Activated CD4-positive, alpha-beta T cell treated with anti-CD3 and anti-CD28 coated beads, Interleukin-2, amount 50 U/mL, for 1 hour (primary cell): ENCODE measurements at places on chromosomes 7 and 10.

DNA sequence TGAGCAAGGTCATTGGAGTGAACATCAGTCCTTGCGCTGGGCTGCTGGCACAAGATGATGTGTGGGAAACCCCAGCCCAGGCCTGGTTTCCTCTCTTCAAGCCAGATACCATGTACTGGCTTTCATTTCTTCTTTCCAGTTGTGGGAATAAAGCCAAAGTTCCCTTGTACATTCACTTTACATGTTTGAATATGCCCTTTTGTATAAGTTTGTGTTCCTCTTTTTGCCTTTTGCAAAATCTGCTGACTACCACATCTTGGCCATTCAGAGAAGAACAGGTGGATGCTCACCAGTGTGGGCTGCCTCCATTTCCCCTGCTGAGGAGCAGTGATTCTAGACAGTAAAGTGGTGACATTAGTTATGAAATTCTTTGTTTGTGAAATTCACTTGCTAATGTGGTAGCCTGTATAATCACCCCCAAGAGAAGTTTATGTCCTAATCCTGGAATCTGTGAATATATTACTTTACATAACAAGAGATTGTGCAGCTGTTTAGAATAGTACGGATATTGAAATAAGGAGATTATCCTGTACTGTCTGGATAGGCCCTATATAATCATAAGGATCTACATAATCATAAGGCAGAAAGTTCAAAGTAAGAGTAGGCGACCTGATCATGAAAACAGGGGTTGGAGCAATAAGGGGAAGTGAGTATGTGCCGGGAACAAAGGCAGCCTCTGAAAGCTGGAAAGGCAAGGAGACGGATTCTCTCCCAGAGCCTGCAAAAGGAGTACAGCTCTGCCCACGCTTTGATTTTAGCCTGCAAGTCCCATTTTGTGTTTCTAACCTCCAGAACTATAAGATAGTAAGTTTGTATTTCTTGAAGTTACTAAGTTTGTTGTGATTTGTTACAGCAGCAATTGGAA is 18.8 kb upstream of the AOAH start:
- DNase-seq, result no peak

GRCh38 chr10:12337453-12338372 is 11.6 kb upstream of the CAMK1D start:
- DNase-seq, result no peak

DNA sequence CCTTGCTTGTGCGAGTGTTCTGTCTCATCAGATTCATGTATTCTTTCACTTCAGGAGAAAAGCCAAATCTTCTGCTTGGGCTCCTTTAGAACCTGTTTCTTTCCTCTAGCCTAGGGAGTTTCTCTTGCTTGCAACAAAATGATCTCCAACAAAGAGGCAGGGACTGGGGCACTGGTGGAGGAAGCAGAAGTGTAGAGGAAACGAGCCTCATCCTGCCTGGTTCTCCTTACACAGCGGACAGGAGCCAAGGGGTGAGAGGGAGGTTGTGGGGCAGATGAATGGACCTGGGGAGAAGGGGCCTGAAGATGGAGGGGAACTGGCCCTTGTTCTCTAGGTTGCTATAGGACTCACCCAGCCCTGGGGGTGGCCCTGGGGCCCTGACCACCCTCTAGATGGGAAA is 141.1 kb downstream of the PKD1L1 start:
- no peak for DNase-seq

GRCh38 chr7:157139111-157139809 is 534 bp downstream of the UBE3C start:
- peak; percentile 55 for DNase-seq

- no peak for DNase-seq
These were observed 33.3 kb upstream of the TM9SF3 start for GRCh38 chr10:96619796-96620773.

- no peak for DNase-seq
These were observed 17.2 kb upstream of the FGFR2 start for GRCh38 chr10:121615435-121615793.

- no peak for DNase-seq
These were observed 18.4 kb upstream of the BET1 start for GRCh38 chr7:94022550-94022949.

DNA sequence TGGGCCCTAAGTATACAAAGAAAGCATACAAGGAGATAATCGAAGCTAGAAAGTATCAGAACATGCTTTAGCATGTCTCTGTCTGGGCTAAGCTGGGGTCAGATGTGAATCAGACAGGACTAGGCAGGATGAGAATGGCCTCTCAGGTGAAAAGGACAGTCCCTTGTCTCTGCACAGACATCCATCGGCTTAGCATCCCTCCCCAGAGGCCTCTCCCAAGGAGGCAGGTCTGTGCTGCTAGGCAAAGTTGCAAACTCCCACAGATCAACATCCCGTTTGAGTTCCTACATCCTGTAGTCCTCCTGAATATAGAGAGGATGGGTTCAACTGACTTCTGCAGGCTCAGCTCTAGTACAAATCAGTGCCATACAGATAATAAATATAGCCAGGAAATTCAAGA is 24.5 kb downstream of the CHST15 start:
- DNase-seq, result no peak

GRCh38 chr10:79056361-79056735 is 12.4 kb upstream of the ZMIZ1 start:
- DNase-seq, result no peak

DNA sequence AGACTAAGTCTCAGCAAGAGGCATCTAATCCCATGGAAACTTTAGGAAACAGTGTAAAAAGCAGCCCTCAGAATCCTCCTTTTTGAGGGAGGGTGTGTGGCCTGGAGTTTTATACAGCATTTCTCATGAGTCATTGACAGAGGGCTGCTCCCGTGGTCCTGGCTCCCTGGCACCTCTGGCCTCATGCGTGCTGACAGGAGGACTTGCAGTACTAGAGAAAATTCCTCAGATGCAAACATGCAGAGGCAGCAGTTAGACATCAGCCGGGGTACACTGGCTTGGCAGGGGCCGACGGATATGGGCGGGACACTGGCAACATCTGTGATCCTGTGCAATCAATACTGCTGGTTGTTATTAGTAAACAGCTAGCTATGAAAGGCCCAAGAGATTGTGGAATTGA is 925.1 kb upstream of the CELF2 start:
- no peak for DNase-seq

- no peak for DNase-seq
These were observed 91.4 kb downstream of the ZFAND4 start for GRCh38 chr10:45581216-45581549.

DNA sequence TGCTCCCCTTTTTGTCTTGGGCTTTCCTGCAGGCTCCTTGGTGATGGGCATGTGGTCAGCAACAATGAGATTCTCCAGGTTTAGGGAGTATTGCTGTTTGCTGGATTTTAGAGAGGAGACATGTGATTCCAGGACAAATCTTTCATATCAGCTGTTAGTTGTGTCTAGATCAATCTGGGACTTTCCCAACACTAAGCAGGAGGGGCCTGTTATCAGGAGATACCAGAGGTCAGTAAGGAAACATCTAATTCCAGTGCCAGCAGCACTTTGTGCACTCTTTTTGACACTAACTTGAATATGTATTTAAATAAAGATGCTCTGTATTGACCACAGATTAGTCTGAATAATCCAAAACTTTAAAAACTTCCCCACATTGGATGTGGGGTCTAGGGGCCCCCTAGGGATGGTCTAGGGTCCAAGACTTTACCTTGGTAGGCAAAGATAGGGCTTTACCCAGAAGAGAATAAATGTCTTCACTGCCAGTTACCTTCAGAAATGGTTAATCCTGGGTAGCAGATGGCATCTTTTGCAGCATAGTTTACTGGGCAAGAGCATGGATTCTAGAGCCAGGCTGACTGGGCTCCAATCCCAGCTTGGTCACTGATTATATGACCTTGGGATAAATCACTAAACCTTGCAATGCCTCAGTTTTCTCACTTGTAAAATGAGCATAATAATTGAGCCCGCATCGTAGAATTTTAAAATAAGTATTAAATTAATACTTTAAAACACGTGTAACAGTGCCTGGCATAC is 6.4 kb upstream of the FIGNL1 start:
- no peak for DNase-seq
